Right renal cortex interstitium (tissue), 3 donors: ENCODE measurements at places on chromosomes 4 and X. TPM values are rescaled to one million over a fixed set of nuclear protein-coding genes. Genes with fewer than 3 reads are reported as not detected.

- DNase-seq, result no peak
These were observed 216.5 kb upstream of the AADAT start for GRCh38 chr4:170306208-170306607.

DNA sequence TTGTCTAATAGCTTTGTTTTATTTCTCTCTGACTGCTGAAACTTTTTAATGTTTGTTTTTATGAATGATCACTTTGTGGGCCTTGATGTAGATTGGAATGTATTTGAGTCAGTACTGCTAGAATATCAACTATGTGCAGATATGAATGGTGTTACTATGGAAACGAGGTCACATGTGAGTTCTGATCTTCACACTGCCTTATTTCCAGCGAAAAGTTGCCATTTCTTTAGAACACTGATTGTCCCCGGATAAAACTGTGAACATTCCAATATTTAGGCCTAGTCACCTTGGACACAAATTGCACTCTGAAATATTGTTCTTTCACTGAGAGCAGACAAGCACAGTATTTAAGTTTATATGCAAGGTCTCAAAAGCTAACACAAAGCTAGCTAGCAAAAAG, 27.2 kb upstream of the MAGED1 start:
- no peak for DNase-seq

The ADAMTS3 gene
- polyA plus RNA-seq, result 9.8 TPM

The AFAP1 gene
- polyA plus RNA-seq, result 20.5 TPM
